D721Med (cell line): ENCODE measurements at places on chromosomes 13 and 19.

DNA sequence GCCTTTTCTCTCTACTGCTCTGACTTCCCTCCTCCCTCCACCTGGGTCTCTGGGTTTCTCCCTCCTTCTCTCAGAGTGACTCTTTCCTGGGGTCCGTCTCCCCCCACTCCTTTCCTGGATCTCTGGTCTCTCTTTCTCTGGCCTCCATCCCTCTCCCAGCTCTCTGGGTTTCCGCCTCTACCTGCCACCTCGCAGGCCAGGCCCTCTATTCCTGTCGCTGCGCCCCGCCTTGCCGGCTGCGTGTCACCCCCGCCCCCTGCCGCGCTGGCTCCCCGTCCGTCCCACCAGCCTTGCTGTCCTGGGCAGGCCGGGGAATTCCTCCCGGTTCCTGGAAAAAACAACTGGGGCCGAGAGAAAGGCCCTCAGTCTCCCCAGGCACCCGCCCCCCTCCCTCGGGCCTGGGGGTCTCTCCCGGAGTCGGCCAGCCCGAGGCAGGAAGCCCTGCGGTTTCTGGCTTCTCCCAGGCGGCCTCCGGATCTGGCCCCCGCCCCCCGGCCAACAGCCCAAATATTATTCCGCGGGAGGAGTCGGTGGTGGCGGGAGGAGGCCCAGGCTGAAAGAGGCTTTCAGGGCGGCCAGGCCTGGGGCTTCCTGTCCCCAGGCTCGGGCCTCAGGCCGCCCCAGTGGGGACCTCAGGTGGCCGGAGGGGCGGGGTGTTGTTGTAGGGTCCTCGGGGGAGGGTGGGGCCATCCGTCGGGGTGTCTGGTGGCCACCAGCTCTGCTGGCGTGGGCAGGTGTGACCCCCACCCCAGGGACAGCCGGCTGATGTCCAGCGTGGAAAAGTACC is 9.3 kb downstream of the IRF2BP1 start:
- DNase-seq: no peak

DNA sequence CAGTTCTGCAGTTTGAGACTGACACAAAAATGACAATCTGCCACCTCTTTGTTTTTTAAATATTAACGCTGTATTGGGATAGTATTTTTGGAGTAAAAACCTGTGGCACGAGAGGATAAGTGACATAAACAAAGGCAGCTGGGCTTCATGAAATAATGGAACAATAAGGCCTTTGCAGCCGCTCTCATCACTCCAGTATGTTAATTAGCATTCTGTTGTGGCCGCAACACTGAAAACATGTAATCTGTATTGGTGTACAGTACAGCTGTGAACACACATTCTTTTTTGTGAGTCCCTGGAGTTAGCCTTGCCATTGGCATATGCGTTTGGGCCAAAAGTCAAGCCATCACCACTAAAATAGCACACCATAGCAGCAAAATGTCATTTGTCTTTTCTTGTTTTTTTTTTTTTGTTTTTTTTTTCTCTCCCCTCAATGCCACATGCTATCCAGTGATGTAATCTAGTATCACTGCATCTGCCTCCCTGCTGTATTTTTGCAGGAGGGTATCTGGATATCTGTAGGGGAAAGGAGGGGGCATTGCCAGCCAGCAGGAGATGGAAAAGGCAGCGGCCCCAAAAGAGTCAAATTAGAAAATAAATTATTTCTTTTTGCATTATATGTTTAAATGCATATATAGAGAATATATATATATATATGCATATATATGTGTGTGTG is 885 bp upstream of the ZNF536 start:
- DNase-seq: no peak

DNA sequence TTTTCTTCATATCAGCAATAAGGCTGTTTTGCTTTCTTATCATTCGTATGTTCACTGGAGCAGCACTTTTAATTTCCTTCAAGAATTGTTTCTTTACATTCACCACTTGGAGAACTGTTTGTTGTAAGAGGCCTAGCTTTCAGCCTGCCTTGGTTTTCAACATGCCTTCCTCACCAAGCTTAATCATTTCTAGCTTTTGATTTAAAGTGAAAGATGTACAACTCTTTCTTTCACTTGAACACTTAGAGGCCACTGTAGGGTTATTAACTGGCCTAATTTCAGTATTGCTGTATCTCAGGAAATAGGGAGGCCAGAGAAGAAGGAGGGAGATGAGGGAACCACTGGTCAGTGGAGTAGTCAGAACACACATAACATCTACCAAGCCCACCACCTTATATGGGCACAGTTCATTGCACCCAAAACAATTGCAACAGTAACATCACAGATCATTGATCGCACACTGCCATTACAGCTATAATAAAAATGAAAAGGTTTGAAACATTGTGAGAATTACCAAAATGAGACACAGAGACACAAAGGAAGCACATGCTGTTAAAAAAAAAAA is 181.4 kb upstream of the TUBA3C start:
- no peak for DNase-seq

- no peak for DNase-seq
Observed at GRCh38 chr19:51296336-51297093, 14.9 kb upstream of the IGLON5 start.

DNA sequence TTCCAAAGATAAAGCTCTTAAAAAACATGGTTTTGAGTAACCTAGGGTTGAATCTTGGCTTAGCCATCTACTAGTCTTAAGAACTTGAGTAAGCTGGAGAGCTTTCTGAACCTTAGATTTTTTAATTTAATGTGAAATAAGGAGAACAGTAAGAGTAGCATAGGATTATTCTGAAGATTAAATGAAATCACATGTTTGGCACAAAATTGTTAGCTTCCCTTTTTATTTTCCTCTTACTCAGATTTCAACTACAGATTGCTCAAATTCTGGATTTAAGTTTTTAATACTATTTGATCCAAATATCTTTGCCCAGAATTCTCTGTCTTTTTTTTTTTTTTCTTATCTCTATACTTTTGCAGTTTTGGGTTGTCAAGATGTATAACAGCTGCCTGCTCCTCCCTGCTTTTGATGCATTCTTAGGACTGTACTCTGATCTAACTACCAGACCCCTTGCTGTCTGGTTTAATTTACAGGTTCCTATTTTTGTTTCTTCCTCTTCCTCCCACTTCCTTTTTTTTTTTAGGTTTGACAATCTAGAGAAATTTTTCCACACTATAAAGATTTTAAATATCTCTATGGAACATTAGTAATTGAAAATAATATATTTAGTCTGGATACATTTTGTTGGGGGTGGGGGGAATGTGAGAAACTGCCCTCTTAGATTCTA is 12.3 kb downstream of the POMP start:
- DNase-seq: no peak

DNA sequence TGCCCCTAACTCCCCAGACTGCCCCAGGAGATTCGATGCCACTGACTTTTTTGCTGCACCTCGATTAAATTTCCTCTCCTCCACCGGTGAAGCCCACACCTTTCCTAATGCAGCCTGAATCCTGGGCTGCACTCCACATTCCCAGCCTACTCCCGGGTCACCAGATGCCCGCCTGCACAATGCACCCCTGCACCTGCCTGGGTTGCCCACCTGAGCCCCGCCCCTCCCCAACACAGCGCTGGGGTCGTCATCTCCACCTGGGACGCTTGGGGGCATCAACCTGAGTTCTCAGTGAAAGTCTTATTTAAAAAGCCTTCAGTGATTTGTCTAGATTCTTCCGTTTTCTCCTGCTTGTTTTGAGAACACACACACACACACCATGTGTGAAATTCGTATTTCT is 24.5 kb upstream of the DPP9 start:
- no peak for DNase-seq

GRCh38 chr13:40994581-40995230 is 24.4 kb downstream of the ELF1 start:
- no peak for DNase-seq

DNA sequence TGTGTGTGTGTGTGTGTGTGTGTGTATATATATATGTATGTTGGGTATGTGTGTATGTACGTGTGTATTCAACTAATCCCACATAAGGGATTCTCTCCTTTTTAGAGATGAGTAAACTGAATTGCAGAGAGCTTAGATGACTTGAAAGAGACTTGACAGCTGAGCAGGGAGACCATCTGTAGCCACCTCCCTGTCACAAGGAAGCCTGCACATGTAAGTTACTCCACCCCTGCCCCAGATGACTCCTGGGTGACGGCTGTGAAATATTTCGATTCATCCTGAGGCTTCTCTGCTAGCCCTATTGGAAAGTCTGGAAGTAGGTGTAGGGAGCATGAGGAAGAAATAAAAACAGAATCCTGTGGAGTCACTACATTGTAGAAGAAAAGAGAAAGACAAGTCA is 480.4 kb downstream of the FOXO1 start:
- DNase-seq: no peak

GRCh38 chr19:47520343-47520806 is 5.5 kb upstream of the NAPA start:
- DNase-seq: no peak

- DNase-seq: no peak
Observed at GRCh38 chr13:92984151-92984550, 242.5 kb upstream of the GPC6 start.

DNA sequence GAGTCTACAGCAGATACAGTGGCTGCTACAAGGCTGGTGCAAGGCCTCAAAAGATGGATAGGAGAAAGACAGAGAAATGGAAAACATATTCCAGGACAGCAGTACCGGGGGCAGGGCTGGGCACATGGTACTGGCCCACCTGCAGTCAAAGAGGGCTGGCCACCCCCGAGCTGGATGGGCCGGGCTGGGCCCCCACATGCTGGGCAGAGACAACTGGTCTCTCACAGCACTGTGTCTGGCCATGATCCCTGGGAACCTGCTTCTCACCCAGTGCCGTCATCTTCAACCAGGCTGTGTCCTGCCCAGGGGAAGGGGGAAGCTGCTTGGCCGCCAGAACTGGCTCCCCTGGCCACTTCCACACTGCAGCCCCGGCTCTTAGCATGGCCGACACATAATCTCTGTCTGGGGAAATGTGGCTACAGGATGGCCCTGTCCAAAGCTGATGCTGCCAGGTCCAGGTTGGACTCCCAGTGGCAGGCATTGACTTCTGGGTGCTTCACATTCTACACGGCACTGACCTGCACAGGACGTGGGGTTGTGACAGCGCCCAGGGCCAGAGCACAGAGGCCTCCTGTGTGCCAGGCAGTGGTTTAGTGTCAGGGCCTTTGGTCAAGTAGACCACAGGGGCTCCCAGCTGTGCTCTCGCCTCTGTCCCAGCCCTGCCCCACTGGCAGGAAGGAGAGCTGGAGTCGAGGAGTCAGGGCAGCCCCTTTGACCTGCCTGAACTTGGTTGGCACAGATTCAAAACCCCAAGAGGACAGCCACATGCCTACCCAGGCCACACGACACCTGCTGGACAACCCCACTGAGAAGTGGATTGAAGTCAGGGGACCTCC is 21.7 kb downstream of the PEPD start:
- no peak for DNase-seq

DNA sequence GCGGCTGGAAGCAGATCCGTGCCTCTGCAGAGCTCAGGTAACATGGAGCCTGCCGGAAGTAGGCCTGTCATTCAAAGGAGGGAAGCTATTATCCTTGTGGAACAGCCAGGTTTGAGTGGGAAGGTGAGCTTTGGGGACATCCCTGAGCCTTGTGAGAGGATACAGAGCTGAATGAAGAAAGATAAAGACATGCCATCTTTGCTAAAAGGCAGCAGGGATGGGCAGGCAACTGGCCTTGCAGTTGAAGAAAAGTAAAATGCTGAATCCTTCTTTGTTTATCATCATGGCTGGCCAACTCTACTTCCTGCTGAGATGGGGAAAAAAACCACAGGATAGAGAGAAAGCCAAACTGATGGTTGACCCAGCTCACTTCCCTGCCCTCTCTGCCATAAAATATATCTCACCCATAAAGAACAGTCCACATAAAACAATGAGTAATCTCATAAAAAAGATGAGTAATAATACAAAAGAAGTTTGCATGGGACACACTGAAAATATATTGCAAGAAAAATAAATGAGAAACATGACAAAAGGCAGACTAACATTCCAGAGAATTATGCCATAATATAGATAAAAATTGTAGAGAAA is 226.3 kb downstream of the DLEU7 start:
- no peak for DNase-seq

- no peak for DNase-seq
Observed at GRCh38 chr13:35630551-35631275, 154.2 kb upstream of the MAB21L1 start.

GRCh38 chr19:30559446-30559845 is 187.3 kb downstream of the ZNF536 start:
- no peak for DNase-seq

- DNase-seq: no peak
Observed at GRCh38 chr13:35086667-35087066, 144.6 kb downstream of the NBEA start.

GRCh38 chr13:25688536-25688935 is 316.8 kb downstream of the ATP8A2 start:
- no peak for DNase-seq

GRCh38 chr19:21434516-21434915 is 37.6 kb downstream of the ZNF493 start:
- DNase-seq: no peak

DNA sequence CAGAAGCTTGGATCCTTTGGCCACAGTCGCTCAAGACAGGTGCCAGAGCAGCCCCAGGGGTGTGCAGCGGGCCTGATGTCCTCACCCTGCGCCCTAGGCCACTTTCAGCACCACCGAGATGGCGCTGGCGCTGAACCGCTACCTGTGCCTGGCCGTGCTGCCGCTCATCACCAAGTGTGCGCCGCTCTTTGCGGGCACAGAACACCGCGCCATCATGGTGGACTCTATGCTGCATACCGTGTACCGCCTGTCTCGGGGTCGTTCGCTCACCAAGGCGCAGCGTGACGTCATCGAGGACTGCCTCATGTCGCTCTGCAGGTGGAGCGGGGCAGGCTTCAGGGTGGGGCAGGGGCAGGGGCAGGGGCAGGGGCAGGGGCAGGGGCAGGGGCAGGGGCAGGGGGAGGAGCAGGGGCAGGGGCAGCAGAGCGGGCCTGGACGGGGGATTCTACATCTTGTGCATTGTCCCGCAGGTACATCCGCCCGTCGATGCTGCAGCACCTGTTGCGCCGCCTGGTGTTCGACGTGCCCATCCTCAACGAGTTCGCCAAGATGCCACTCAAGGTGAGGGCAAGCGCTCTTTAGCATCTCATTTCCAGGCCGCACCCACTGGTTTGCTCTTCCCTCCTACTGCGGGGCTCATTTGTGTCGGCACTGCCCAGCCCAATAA is 69.1 kb downstream of the RYR1 start:
- no peak for DNase-seq

GRCh38 chr13:28423010-28423409 is 71.9 kb downstream of the FLT1 start:
- DNase-seq: no peak

DNA sequence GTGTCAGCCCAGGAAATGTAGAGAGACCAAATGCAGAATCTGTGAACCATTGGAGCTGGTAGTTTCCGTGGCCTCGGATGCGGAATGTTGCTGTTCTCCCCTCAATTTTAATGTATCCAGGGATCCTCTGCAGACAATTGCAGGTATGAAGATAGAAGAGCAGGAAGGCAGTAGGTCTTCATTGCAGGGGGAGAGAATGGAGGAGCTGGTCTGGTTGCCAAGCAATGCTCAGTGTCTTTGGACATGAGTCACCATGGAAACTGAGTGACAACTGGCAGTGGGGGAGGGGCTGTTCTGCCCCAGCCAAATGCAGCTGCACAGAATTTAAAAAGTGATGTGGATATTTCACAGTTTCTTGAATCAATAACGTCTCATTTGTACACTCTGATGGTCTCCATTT is 56.1 kb upstream of the ZNF835 start:
- no peak for DNase-seq
